ENCODE measurements at places on chromosomes 12 and 14. TPM values are rescaled to one million over a fixed set of nuclear protein-coding genes. Genes with fewer than 3 reads are reported as not detected.

Gene CPM
- 13.0 TPM for total RNA-seq

Gene ANO4
- total RNA-seq, result not detected

Gene SYT1
- total RNA-seq, result not detected

Gene ZNF605
- total RNA-seq, result 16.3 TPM

Gene OTX2
- not detected for total RNA-seq

Gene EID3
- total RNA-seq, result 5.5 TPM

Gene NEUROD4
- total RNA-seq, result not detected

Gene ARHGAP9
- total RNA-seq, result 105 TPM

Gene DGLUCY
- 56.8 TPM for total RNA-seq
